ENCODE measurements at places on chromosomes 12 and 14.

DNA sequence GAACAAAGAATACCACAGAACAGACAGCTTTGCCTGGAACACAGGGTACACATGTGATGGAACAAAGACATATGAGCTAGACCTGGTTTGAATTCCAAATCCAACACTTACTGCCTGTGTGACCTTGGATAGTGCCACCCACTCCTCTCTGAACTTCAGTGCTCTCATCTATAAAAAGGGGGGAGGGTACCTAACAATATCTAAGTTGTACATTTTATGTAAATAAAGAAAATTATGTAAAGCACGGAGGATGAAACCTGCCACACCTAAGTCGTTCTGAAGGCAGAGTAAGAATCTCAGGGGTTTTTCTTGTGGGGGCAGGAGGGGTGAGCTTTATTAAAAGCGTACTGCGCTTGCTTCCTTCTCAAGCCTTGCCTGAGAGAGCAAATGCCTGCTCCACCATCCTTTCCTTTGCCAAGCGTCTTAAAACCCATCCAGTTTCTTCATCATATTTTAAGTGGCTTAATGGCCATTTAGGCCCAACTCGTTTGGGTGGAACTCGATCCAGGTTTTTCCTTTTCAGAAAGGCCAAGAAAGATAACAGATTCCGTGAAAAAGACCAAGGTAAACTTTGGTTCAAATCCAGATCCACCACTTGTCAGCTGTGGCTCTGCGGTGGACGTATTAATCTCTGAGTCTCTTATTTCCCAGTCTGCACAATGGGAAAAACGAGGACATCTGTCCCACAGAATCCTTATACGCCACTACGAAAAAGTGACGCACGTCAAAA is 946 bp downstream of the DDX24 start:
- DNase-seq: peak; percentile 46

GRCh38 chr14:52332269-52332668 is 18.2 kb downstream of the PTGER2 start:
- no peak for DNase-seq

- no peak for DNase-seq
Measured at GRCh38 chr12:57552835-57553313, 3.0 kb downstream of the KIF5A start.

DNA sequence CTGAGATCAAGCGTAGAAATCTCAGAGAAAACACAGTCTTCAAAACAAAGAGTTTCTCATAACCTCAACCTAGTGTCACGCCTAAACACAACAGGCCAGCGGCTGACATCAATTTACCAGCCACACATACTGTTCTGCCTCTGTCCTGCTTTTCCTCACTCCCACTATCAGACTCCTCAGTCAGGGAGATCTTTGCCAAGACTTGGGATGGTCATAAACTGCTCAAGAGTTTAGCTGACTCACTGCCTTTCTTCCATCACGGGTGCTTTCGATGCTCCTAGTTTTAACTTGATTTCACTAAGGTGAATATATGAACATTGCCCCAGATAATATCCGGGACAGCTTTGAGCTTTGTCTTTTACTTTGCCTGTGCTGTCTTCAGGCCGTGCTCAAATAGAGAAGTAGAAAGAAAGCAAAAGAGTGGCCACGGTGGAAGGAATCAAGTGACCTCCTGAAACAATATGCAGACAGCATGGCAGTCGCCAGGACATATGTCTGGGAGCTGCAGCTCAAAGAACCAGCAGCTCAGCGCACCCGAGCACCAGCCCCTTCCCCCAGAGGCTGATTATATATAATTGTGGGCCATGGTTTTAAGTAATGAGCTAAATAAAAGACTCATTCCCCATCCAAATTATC is 12.1 kb downstream of the MDM1 start:
- DNase-seq: no peak

GRCh38 chr14:50792634-50793068 is 38.3 kb downstream of the NIN start:
- DNase-seq: no peak

Data from CD4-positive, alpha-beta memory T cell (primary cell).